ENCODE measurements at places on chromosomes 7 and 10. TPM values are rescaled to one million over a fixed set of nuclear protein-coding genes. Genes with fewer than 3 reads are reported as not detected.

- H3K4me1 ChIP-seq, result no peaks in the 10 kb centered on the region
- no peak overlapping the region for H3K27ac ChIP-seq
- H3K27me3 ChIP-seq, result no peaks in the 10 kb centered on the region
Measured at GRCh38 chr10:27959093-27959715, 39.7 kb downstream of the ODAD2 start.

DNA sequence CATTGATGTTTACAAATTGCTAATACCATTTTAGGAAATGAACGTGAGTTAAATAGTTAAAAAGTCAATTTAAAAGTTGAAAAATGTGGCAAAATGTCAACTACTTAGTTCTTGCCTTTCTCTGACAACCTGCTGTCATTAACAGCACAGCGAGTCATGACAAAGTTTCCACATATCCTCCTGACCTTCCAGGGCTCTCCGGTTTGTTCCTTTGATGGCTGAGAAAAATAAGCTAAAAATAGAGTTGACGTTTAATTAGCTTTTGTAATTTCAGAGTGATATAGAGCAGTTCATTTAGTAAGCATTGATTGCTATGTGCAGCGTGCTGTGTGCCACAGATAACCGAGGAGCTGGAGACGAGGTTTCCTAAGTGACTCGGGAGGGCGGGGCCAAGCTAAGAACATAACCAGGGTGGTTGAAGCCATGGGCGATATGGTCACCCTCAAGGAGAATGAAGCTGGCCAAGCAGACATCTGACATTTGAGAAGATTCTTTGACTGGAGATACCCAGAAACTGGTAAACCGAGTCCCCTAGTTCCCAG lies 47.9 kb downstream of the OGDH start:
- H3K4me3 ChIP-seq, result no peak overlapping the region
- no peak for DNase-seq
- H3K36me3 ChIP-seq, result peaks cover 35% of the 10 kb centered on the region
- H3K27me3 ChIP-seq, result no peaks in the 10 kb centered on the region
- H3K4me1 ChIP-seq, result no peaks in the 10 kb centered on the region

GRCh38 chr7:1560620-1561031 lies 4.6 kb upstream of the TMEM184A start:
- H3K36me3 ChIP-seq, result peaks cover 3% of the 10 kb centered on the region
- no peak overlapping the region for H3K27ac ChIP-seq
- peaks cover 5% of the 10 kb centered on the region for H3K4me1 ChIP-seq

GRCh38 chr7:114152314-114152938 lies 233.6 kb upstream of the PPP1R3A start:
- H3K4me1 ChIP-seq, result peaks cover 14% of the 10 kb centered on the region
- no peak overlapping the region for H3K27ac ChIP-seq
- H3K27me3 ChIP-seq, result no peaks in the 10 kb centered on the region
- no peak for DNase-seq
- H3K4me3 ChIP-seq, result no peak overlapping the region

GRCh38 chr7:26668821-26669220 lies 195.6 kb downstream of the SKAP2 start:
- no peak overlapping the region for H3K4me3 ChIP-seq
- H3K4me1 ChIP-seq, result peaks cover 4% of the 10 kb centered on the region
- H3K27ac ChIP-seq, result no peak overlapping the region
- no peak for DNase-seq

Gene GPC2
- total RNA-seq, result 65.2 TPM

GRCh38 chr7:106143711-106144337 lies 31.7 kb upstream of the SYPL1 start:
- no peak for DNase-seq
- H3K36me3 ChIP-seq, result no peaks in the 10 kb centered on the region
- H3K4me1 ChIP-seq, result no peaks in the 10 kb centered on the region
- H3K27me3 ChIP-seq, result peaks cover 3% of the 10 kb centered on the region
- H3K27ac ChIP-seq, result no peak overlapping the region
- H3K4me3 ChIP-seq, result no peak overlapping the region

Gene FZD1
- 11.8 TPM for total RNA-seq

DNA sequence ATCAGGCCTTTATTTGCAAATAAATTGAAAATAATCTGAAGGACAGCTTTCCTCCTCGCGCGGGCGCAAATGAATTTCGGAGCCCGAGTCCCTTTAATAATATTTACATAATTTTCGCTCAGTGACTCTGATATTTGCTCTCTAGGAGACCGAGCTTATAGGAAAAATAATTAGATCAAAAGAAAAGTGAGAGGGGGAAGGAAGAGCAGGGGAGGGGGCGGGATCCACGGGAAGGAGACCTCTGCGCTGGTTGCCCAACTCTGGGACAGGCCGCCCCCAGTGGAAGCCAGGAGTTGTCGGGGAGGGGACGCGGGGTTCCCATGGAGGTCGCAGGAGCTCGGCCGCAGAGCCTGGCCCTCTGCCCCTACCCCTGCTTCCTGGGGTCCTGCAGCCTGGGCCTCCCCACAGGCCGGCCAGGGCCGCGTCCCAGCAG lies 5.8 kb downstream of the UNCX start:
- no peak for DNase-seq
- H3K36me3 ChIP-seq, result no peaks in the 10 kb centered on the region
- peaks cover 67% of the 10 kb centered on the region for H3K27me3 ChIP-seq
- peaks cover 3% of the 10 kb centered on the region for H3K4me1 ChIP-seq
- no peak overlapping the region for H3K4me3 ChIP-seq

Gene FGFBP3
- total RNA-seq, result 6.2 TPM

Gene OPN4
- total RNA-seq, result not detected

DNA sequence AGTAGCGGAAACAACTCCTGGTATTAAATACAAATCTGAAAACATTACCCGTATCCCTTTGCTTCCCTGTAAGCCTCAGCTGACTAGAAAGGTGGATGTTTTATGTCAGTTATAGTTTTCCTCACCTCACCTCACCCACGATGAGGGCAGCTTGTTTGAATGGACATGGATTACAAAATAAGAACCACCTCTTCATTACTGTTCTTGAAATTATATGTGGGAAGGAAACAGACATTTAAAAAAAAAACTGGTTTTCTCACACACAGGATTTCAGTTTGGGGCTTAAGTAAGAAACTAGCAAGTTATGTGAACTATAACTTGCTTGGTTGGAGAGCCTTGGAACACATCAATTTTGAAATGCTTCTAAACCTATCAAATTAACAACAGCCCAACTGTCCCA lies 232.9 kb upstream of the CCDC6 start:
- H3K27ac ChIP-seq, result no peak overlapping the region
- DNase-seq, result no peak
- H3K36me3 ChIP-seq, result peaks cover 10% of the 10 kb centered on the region

Gene TMEM229A
- not detected for total RNA-seq

DNA sequence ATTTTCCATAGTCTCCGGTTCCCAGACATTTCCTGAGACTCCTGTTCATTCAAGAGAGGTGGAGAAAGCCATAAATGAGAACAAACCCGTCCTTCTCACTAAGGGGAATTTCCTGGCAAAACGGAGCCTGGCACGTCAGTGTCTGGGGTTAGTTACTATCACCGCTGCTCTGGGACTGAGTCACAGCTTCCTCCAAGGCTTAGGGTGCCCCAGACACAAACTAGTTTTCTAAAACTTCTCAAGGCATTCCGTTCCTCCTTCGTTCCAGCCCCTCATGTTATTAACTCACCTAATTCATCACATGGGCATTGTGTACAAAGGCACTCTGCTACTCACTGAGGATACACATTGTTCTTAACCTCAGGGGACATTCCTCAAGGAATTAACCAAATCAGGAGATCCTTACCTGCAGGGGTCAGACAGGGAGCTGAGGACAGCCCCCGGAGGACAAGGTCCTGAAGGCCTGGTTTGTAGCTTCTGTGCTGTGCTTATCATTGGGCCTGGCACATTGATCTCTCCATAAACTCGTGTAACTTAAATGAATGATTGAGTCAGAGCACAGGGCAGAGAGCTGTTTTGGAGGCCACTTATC lies 103.0 kb upstream of the KLF6 start:
- peak overlapping the region; percentile 77 for H3K27ac ChIP-seq
- no peaks in the 10 kb centered on the region for H3K36me3 ChIP-seq
- H3K27me3 ChIP-seq, result peaks cover 12% of the 10 kb centered on the region
- no peak for DNase-seq

Gene SFXN2
- total RNA-seq, result 33.9 TPM

Gene ERVW-1
- not detected for total RNA-seq

DNA sequence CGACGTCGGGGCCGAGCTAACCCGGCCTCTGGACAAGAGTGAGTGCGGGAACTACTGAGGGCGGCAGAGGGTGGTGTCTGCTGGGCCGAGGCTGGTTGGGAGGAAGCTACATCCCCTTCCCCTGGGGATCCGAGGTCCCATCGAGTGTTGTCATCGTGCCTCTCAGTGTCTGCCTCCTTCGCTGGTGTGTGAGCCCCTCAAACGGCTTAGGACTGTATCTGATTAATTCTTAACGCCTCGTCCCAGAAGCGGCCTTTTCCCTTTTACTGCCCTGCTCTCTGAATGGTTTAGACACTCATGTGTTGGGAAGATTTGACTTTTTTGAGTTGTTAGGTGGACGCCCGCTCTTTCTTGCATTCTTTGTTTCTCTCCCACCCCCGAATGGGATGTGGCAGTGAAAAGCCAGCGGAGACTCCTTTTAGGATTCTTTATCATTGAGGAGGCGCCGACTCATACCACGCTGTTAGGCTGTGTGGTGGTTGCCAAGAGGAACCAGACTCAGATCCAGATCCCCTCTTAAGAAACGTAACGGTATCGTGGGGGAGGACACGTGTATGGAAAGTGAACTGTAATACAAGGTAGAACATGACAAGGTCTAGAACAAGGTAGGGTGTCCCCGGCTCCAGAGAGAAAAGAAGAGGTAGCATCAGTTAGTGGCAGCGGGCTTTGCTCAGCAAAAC lies 631 bp downstream of the SUPV3L1 start:
- H3K36me3 ChIP-seq, result peaks cover 3% of the 10 kb centered on the region
- peaks cover 11% of the 10 kb centered on the region for H3K4me1 ChIP-seq
- peak overlapping the region; percentile 94 for H3K4me3 ChIP-seq
- H3K27me3 ChIP-seq, result no peaks in the 10 kb centered on the region
- peak overlapping the region; percentile 100 for H3K27ac ChIP-seq
- DNase-seq, result no peak

GRCh38 chr10:88731296-88731695 lies 25.2 kb downstream of the LIPK start:
- H3K36me3 ChIP-seq, result no peaks in the 10 kb centered on the region
- H3K27me3 ChIP-seq, result peaks cover 12% of the 10 kb centered on the region
- H3K4me1 ChIP-seq, result peaks cover 1% of the 10 kb centered on the region
- no peak for DNase-seq

GRCh38 chr10:100562008-100562672 lies 26.4 kb downstream of the HIF1AN start:
- peaks cover 16% of the 10 kb centered on the region for H3K27me3 ChIP-seq
- H3K4me1 ChIP-seq, result no peaks in the 10 kb centered on the region
- no peak overlapping the region for H3K4me3 ChIP-seq
- peak; percentile 71 for DNase-seq
- no peaks in the 10 kb centered on the region for H3K36me3 ChIP-seq

Gene SLC29A4
- total RNA-seq, result 120 TPM

GRCh38 chr7:137295739-137296324 lies 47.7 kb downstream of the PTN start:
- H3K4me3 ChIP-seq, result no peak overlapping the region
- peaks cover 11% of the 10 kb centered on the region for H3K4me1 ChIP-seq
- no peak overlapping the region for H3K27ac ChIP-seq
- no peak for DNase-seq

Gene CYP2C8
- total RNA-seq, result 8.1 TPM

Gene MUC3A
- total RNA-seq, result 2.0 TPM

DNA sequence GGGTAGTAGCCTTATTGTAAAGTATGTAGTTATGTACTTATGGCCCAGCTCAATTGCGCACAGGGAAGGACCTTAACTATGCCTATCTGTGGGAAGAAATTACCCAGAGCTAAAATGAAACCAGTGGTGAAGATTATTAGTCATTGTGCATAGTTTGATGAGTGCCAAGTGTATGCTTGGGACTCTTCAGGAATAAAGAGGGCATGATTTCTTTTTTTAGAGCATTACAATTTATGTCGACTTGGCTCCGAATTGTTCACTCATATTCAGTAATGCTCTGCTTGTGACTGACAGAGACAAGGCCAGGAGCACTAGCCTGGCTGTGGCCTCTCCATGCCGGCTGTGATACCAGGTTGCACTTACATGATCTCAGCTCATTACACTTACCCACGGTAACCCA lies 269.5 kb downstream of the TRIL start:
- DNase-seq, result no peak
- no peak overlapping the region for H3K27ac ChIP-seq
- no peaks in the 10 kb centered on the region for H3K36me3 ChIP-seq
- H3K4me3 ChIP-seq, result no peak overlapping the region
- peaks cover 3% of the 10 kb centered on the region for H3K4me1 ChIP-seq

Gene EIF4EBP2
- total RNA-seq, result 101 TPM

- no peak overlapping the region for H3K27ac ChIP-seq
- no peak for DNase-seq
- H3K4me1 ChIP-seq, result no peaks in the 10 kb centered on the region
- H3K36me3 ChIP-seq, result no peaks in the 10 kb centered on the region
- no peak overlapping the region for H3K4me3 ChIP-seq
Measured at GRCh38 chr7:97697396-97697795, 34.5 kb upstream of the TAC1 start.

Gene CALML3
- not detected for total RNA-seq

- no peak overlapping the region for H3K27ac ChIP-seq
- peaks cover 3% of the 10 kb centered on the region for H3K27me3 ChIP-seq
- H3K4me3 ChIP-seq, result no peak overlapping the region
- no peak for DNase-seq
- H3K4me1 ChIP-seq, result peaks cover 17% of the 10 kb centered on the region
Measured at GRCh38 chr10:1523221-1523620, 214.1 kb downstream of the ADARB2 start.

DNA sequence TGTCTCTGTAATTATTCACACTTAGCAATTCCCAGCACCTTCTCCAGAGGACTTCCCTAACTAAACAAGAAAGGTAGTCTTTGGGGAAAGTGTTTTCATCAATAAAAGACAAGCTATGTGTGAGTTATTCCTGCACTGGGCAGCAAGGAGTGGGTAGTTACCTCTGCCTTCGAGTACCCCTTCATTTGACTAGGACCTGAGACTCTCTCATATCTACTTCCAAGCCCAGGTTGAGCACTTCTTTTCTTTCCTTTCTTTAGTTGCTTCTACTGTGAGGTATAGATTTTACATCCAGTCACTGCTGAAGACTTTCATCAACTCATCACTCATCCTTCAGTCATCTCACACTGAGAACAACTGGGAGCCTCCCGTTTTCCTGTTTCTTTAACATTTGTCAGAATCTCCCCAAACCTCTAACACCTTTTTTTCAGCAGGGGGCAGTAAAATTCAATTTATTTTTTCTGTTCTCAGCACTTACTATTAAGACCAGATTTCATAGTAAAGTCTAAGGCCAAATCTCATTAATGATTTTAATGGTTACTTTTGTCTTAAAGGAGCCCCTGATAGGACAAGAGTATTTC lies 80.1 kb upstream of the PRSS1 start:
- peaks cover 3% of the 10 kb centered on the region for H3K27me3 ChIP-seq
- no peak for DNase-seq
- no peaks in the 10 kb centered on the region for H3K36me3 ChIP-seq
- no peak overlapping the region for H3K27ac ChIP-seq
- H3K4me1 ChIP-seq, result no peaks in the 10 kb centered on the region

Measured in progenitor cell of endocrine pancreas (in vitro differentiated cells).